ENCODE measurements at places on chromosomes 5 and 9. TPM values are rescaled to one million over a fixed set of nuclear protein-coding genes. Genes with fewer than 3 reads are reported as not detected.

Gene NPR3
- 6.0 TPM for total RNA-seq

- no peak for DNase-seq
- H3K27me3 ChIP-seq = no peaks in the 10 kb centered on the region
- H3K4me3 ChIP-seq = no peak overlapping the region
- no peaks in the 10 kb centered on the region for H3K36me3 ChIP-seq
- H3K27ac ChIP-seq = no peak overlapping the region
These were observed 213.8 kb upstream of the ZNF608 start for GRCh38 chr5:124960266-124960665.

GRCh38 chr5:101515721-101516120 is 612.6 kb upstream of the ST8SIA4 start:
- no peak for DNase-seq
- no peaks in the 10 kb centered on the region for H3K36me3 ChIP-seq
- H3K27ac ChIP-seq = no peak overlapping the region
- H3K4me1 ChIP-seq = no peaks in the 10 kb centered on the region
- no peak overlapping the region for H3K4me3 ChIP-seq
- no peaks in the 10 kb centered on the region for H3K27me3 ChIP-seq

Gene SPATA31A3
- not detected for total RNA-seq

Gene IRGM
- not detected for total RNA-seq

Gene ORM2
- total RNA-seq = not detected

- peaks cover 6% of the 10 kb centered on the region for H3K4me1 ChIP-seq
- no peak for DNase-seq
- H3K4me3 ChIP-seq = no peak overlapping the region
- no peaks in the 10 kb centered on the region for H3K36me3 ChIP-seq
These were observed 18.5 kb downstream of the ARHGEF28 start for GRCh38 chr5:73644385-73644963.

Gene PCA3
- not detected for total RNA-seq

Measured in A673 (cell line).